ENCODE measurements at places on chromosomes 16 and 17.

GRCh38 chr16:66489818-66490217 is 60.1 kb downstream of the TK2 start:
- DNase-seq = no peak

GRCh38 chr16:7088711-7089110 is 243.9 kb upstream of the RBFOX1 start:
- DNase-seq = no peak

DNA sequence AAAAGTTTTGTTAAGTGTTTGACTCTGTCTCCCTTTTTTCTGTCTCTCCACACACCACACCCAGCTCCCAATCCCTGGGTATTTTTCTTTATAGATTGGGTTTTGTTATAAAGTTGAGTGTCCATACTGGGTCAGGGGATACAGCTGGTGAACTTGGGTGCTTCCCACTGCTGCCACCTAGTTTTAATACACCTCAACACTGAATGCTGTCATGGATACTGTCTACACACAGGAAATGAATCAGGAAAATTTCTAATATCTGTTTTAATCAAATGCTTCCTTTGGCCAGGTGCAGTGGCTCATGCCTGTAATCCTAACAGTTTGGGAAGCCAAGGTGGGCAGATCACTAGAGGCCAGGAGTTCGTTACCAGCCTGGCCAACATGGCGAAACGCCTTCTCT is 5.3 kb upstream of the TAOK1 start:
- no peak for DNase-seq

GRCh38 chr17:67474081-67474661 is 97.1 kb downstream of the PITPNC1 start:
- DNase-seq = no peak

GRCh38 chr17:61400717-61401388 is 1.2 kb downstream of the TBX2 start:
- no peak for DNase-seq

DNA sequence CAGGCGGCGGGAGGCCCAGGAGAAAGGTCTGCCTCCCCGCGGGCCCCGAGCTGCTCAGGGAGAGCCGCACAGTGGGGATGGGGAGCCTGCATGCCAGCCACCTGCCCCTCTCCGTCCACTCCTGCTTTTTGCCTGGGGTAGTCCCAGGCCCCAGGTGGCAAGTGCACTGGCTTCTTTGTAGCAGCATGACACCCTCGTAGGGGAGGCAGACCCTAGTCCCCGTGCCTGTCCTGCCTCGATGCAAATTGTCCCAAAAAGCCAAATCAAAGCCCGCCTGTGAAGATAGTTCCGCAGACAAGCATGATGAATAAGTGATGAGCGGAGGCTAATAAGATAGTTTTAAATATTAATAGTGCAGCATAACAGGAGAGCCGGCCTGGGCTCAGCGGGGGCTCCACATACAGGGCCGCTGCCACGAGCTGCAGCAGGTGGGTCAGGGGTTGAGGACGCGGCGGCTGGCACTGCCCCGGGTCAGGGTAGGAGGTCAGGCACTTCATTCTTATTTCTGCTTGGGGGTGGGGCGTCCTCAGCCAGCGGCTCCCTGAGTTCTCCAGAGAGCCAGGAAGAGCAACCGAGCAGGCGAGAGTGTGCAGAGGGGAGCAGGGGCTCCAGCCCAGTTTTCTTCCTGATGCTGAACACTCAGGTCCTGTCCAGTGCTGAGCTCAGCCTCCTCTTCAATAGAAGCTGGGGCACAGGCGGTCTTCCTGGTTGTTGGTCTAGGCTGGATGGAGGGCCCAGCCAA is 26.8 kb downstream of the GINS2 start:
- DNase-seq = no peak

DNA sequence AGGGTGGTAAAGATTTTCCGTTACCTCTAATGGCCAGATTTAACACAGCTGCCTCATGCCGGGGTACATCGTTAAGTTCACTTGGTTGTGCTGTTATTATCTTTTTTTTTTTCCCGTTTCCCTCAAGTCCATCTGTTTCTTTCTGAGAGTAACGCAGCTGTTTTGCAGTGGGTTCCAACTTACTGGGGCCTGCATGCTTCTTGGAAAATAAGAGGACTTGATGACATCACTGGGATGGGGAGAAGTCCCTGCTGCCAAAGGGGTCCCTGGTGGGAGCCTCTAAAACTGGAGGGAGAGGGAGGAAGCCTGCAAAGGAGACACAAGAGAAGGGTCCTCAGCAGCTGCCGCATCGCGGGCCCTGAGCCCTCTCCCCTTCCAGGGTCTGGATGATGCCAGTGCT is 77.8 kb upstream of the NOL11 start:
- DNase-seq = peak; percentile 85

Measured in NCI-H2171 treated with DMSO at 0.1 percent for 48 hours (cell line).